GM03348 (cell line): ENCODE measurements at places on chromosomes 5 and 9.

DNA sequence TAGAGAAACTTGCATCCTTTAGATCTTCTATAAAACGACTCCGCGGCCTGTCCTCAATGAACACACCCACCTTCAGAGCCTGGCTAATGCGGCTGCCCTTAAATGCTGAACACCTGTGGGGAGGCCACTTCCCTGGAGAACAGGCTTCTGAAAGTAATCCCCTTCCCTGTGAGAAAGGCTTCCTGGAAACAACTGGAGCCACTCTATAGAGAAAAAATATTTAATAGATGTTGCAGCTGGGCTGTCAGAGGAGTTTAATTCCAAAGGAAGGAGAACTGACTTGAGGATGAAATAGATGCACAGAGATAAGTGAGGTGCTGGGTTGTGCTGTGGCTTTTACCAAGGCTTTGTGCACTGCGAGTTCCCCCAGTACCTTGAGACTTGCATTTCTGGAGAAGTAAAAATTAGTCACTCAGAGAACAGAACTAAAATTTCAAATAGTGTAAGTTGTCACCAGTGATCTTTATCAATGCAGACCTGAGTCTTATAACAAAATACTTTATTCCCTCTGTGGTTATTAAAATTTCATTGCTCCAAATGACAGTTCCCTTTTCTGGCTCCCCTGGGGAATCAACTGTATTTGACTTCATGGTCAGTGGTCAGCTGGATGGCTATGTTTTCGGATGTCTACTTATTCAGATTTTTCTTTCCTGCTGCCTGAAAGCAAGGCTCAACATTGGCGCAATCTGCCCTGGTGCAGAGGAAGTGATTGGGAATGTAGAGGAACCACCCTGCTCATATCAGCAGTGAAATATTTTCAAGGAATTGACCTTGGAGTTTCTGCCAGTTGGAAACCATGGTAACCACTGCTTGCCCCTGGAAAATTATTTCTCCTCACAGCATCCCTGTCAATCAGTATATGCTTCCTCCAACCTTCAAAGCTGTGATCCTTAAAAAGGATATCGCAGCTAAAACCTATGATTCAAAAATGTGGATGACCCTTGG lies 238.8 kb downstream of the SMARCA2 start:
- DNase-seq, result no peak

GRCh38 chr5:39433848-39434247 lies 9.1 kb upstream of the DAB2 start:
- DNase-seq, result no peak

DNA sequence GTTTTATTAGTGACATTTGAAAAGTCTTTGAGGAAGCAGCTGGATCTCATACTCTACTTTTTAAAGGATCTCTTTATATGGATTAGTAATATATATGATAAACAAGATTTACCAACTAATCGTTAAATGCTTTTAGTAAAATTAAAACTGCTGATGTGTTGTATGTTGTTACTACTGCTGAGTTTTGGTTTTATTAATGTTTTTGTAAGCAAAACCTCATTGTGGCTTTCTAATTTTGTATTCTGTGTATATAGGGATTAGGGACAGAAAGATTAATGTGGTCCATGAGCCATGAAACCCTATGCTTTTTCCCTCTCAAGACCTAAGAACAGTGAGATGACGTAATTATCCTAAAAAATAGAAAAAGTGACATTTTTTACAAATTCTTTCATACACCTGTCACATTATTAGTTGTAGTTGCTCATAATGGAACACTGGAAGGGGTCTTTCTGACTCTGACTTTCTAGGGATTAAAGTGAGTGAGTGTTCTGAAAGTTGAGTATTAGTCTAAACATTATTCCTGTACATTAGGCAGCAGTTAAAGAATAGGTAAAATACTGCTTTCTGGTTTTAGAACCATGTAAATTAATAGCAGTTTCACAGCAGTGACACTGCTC lies 85.9 kb downstream of the SLC12A2 start:
- no peak for DNase-seq

GRCh38 chr5:52771343-52772039 lies 16.2 kb upstream of the ITGA1 start:
- DNase-seq, result no peak

DNA sequence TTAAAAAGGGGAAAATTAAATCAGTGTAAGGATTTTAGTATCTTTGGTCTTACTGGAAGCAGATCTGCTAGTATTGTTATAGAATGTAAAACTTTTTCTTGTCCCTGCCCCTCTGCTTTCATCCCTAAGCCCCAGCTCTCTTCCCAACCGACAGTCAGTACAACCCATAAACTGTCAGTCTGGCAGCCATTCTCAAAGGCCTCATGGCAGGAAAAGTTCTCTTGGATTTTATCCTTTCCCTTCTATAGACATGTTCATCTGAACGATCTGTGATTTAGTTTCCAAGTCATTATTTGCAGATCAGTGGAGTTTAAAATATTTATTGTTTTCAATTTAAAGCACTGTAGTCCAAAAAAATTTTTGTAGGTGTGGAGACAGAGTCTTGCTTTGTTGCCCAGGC lies 39.2 kb downstream of the ARRDC3 start:
- no peak for DNase-seq

DNA sequence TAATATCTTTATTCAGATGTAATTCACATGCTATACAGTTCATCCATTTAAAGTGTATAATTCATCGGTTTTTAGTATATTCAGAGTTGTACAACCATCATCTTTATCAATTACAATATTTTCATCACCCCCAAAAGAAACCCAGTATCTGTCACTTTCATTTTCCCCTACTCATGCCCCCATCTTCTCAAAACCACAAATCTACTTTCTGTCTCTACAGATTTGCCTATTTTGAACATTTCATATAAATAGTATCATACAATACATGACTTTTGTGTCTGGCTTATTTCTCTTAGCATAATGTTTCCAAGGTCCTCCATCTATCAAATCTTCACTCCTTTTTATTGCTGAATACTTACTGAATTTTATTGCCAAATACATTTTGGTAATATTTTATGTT lies 305.1 kb upstream of the SGCD start:
- DNase-seq, result no peak

GRCh38 chr5:124920909-124921666 lies 174.6 kb upstream of the ZNF608 start:
- DNase-seq, result no peak

DNA sequence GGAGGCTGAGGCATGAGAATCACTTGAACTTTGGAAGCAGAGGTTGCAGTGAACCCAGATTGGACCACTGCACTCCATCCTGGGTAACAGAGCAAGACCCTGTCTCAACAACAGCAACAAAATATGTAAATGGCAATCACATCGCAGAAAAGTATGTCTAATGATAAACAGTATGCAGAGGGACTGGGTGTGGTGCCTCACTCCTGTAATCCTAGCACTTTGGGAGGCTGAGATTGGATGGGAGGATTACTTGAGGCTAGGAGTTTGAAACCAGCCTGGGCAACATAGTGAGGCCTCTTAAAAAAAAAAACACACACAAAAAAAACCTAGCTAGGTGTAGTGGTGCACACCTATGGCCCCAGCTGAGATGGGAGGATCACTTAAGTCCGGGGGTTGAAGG lies 40.3 kb downstream of the HSDL2 start:
- DNase-seq, result no peak

GRCh38 chr5:38590838-38591522 lies 34.5 kb upstream of the LIFR start:
- DNase-seq, result no peak

DNA sequence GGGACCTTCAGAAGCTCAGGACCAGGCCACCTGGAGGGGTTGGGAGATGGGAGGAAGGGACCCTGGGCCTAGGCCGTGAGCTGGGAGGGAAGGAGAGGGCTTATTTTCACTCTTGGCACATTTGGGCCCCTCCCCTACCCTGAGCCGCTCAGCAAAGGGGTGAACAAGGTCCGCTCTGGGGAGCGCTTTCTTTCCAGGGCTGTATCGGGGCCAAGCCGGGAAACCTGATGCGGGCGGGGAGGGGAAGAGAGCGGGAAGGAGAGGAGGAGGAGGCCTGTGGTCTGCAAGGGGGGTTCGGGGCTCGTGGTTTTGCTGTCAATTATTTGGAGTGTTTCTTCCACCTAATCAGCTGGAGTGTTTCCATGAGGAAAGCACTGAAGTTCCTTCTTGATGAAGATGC lies 62.7 kb upstream of the RXRA start:
- no peak for DNase-seq

DNA sequence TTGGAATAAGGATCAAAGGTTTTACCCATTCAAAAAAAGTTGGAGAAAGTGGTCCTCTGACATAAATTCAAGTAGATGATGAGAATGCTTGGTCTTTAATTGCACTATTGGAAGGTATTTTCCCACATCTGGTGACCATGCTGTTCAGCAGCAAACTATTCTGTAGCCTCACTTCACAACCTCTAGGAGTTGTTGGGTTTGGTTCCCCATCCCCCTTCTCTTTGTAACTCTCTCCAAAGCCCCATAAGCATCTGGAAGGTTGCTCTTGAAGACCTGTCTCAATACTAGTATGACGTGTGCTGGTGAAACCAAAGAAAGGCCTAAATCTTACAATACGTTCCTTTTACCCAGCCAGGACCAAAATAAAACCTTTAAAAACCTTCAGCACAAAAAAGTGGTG lies 8.5 kb downstream of the RGMB start:
- no peak for DNase-seq

DNA sequence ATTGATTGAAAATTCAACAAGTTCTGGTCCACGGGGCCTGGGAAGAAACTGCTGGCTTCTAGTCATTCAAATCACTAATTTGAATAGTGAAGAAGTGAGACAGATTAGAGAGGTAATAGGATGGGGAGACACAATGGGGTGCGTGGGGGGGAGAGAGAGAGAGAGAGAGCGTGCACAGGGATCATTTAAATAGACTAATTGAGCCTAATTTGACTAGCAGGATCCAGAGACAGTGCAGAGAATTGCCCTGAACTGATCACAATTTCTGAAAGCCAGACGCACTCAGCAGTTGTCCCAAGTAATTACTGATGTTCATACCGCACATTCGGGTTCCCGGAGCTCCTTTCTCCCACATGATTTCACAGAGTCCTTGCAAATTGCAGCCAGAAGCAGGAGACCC lies 50.3 kb upstream of the C5orf58 start:
- no peak for DNase-seq

GRCh38 chr9:37311938-37312708 lies 110.4 kb upstream of the GRHPR start:
- DNase-seq, result peak; percentile 47

- no peak for DNase-seq
These were observed 47.6 kb upstream of the GRHPR start for GRCh38 chr9:37374892-37375291.

- DNase-seq, result no peak
These were observed 77.7 kb downstream of the PSMB7 start for GRCh38 chr9:124337562-124337961.

- DNase-seq, result no peak
These were observed 22.3 kb upstream of the DAB2 start for GRCh38 chr5:39447059-39447458.

GRCh38 chr5:172827841-172828240 lies 6.2 kb upstream of the ERGIC1 start:
- DNase-seq, result no peak

DNA sequence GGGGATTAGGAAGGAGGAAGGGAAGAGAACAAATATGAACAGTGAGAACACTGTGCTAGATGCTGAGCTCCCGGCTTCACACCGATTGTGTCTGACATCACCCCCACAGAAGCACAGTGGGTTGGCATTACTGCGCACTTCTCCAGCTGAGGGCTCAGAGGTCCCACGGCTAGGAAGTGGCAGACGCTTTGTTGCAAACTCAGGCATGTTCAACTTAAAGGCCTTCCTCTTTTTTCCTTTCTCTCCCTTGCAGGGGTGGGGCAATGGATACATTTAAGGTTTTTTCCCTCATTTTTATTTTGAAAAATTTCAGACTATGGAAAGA lies 15.5 kb upstream of the SHB start:
- no peak for DNase-seq

DNA sequence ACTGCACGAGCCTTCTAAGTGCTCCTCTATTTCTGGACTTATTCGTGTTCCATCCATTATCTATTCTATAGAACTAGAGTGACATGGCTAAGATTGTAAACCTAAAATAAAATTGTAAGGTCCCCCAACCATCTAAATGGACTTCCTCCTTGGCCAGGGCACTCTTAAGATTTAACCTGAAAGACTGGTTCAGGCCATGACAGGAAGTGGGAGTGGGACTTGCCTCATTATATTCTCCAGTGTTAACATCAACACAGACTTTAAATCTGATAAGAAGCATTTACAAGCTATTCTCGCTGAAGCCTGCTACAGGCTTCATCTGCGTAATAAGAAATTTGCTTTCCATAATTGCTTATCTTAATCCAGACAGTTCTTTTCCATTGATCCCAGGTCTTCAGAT lies 117.0 kb downstream of the SSBP2 start:
- no peak for DNase-seq

GRCh38 chr5:76271836-76272235 lies 131.2 kb upstream of the IQGAP2 start:
- no peak for DNase-seq
